Activated CD8-positive, alpha-beta T cell treated with anti-CD3 and anti-CD28 coated beads for 36 hours (primary cell): ENCODE measurements at places on chromosomes 3 and 15. TPM values are rescaled to one million over a fixed set of nuclear protein-coding genes. Genes with fewer than 3 reads are reported as not detected.

DNA sequence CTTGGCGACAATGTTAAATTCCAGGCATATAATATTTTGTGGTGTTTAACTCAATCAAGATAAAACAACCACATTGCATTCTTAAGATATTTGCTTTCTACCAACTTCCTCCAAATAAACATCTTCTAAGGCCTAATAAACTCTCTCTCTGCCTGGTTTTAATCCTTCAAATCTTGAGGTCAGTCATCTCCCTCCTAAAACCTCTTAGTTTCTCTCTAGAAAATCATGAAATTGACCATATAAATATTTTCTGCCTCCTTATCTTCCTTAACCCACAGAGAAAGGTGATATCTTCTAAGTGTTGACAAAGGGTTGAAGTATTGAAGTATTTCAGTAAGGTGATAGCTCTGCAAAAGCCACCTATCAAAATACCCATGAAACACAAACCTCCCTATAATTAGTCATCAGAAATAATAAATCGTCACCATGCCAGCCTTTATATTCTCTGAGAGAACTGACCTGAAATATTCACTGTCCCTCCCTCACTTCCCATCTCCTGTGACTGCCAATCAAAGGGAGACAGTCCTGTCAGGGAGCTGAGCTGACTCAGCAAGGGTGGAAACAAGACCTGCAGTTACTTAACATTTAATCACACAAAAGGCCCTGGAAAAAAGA is 1261.1 kb downstream of the ROBO1 start:
- H3K4me3 ChIP-seq: no peak overlapping the region
- H3K4me1 ChIP-seq: no peaks in the 10 kb centered on the region
- H3K27me3 ChIP-seq: no peaks in the 10 kb centered on the region
- no peak overlapping the region for H3K27ac ChIP-seq
- no peak for DNase-seq

- no peak for DNase-seq
- no peaks in the 10 kb centered on the region for H3K4me1 ChIP-seq
Observed at GRCh38 chr3:41565948-41566514, 366.7 kb downstream of the CTNNB1 start.

DNA sequence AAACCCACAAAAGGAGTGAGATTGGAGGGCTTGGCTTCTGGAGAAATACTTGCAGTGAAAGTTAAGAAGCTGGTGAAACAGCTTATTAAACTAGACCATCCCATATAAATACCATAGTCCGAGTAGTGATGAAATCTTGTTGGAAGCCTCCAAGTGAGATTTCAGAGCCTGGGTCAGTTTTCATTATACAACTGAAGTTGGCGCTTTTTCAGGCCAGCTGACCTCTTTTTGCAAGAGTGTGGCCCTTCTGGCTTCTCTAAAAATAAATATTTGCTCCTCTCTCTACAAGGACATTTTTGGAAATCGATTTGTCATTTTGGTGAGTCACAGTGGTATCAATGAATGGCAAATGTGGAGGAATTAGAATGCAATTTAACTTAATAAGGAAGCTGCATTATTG is 51.2 kb upstream of the THRB start:
- DNase-seq: no peak
- no peak overlapping the region for H3K4me3 ChIP-seq
- H3K27ac ChIP-seq: no peak overlapping the region
- H3K4me1 ChIP-seq: no peaks in the 10 kb centered on the region

DNA sequence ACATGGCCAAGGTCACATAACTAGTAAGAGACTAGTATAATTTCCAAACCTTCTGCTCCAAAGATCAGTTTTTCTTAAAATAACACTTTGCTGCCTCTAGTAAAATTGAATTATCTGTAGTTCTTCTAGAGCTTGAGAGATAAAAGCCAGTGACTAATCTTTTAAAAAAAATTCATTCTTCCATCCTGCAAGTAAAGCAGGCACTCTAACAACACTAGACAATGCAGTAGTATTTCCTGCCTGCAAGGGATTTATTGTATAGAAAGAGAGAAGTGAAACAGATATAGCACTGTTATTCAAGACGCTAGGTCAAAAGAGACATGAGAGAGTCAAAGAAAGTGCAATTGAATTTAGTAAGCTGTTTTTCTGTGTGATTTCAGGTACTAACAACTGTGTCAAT is 159.5 kb upstream of the TBC1D5 start:
- no peak overlapping the region for H3K4me3 ChIP-seq
- peaks cover 4% of the 10 kb centered on the region for H3K36me3 ChIP-seq
- H3K27me3 ChIP-seq: peaks cover 2% of the 10 kb centered on the region
- no peak overlapping the region for H3K27ac ChIP-seq

- H3K4me3 ChIP-seq: no peak overlapping the region
- H3K36me3 ChIP-seq: peaks cover 10% of the 10 kb centered on the region
- DNase-seq: peak; percentile 47
- peaks cover 7% of the 10 kb centered on the region for H3K4me1 ChIP-seq
- H3K27ac ChIP-seq: no peak overlapping the region
- H3K27me3 ChIP-seq: no peaks in the 10 kb centered on the region
Observed at GRCh38 chr3:156535162-156535627, 19.7 kb downstream of the SSR3 start.

DNA sequence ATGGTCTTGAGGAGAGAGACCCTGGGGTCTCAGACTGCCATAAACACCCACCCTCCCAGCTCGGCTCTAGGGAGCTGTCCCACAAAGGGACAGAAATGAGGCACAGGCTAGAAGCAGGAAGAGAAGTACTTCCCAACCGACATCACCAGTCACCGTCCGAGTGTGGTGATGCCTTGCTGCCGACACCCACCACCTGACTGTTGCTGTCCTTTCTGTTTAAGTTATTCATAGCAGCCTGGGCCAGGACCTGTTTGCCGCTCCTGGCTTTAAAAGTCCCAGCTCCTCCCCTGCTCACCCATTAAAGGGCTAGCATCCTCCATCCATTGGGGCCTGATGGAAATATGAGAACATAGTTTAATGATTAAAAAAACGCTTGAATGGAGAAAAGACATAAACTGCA is 13.2 kb upstream of the SPG11 start:
- peak overlapping the region; percentile 64 for H3K4me3 ChIP-seq
- peaks cover 6% of the 10 kb centered on the region for H3K36me3 ChIP-seq
- peak overlapping the region; percentile 90 for H3K27ac ChIP-seq
- no peaks in the 10 kb centered on the region for H3K27me3 ChIP-seq

GRCh38 chr3:37635251-37635650 is 226.4 kb upstream of the CTDSPL start:
- no peaks in the 10 kb centered on the region for H3K4me1 ChIP-seq
- H3K27me3 ChIP-seq: no peaks in the 10 kb centered on the region
- no peaks in the 10 kb centered on the region for H3K36me3 ChIP-seq

DNA sequence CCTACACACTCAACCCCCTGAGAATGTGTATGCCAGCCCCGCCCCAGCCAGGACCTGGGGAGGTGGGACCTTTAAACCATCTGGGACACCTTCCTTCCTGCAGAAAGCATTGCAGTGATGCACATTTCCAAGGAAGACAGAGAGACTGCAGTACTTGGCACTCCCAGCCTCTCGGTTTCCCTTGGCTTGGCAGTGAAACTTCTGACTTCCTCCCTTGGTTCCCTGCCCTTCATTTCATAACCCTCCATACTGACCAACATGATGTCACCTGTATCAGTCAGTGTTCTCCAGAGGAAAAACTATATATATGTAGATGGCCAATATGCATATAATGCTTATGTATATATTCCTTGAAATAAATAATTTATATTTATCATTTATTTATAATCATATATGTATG is 103.2 kb downstream of the SST start:
- H3K4me3 ChIP-seq: no peak overlapping the region
- H3K27ac ChIP-seq: no peak overlapping the region
- H3K27me3 ChIP-seq: peaks cover 18% of the 10 kb centered on the region
- no peak for DNase-seq
- no peaks in the 10 kb centered on the region for H3K36me3 ChIP-seq

DNA sequence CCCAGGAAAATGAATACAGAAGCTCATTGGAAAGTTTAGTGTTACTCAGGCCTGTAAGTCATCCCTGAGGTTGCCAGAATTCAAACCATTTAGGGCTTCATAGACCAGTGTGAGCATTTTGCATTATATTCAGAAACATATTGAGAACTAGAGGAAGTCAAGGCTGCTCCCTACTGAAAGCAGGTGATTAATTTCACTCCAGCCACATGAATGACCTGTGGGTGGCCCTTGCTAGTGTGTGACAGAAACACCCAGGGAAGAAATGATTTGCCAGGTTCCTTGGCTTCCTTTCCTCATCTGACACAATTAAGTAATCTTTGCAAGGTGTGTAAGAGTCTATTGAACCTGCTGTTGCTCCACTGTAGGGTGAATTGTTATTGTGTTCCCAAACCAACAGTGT is 61.8 kb downstream of the GAP43 start:
- H3K27me3 ChIP-seq: peaks cover 20% of the 10 kb centered on the region
- DNase-seq: peak; percentile 37
- H3K27ac ChIP-seq: no peak overlapping the region
- H3K36me3 ChIP-seq: no peaks in the 10 kb centered on the region
- H3K4me1 ChIP-seq: peaks cover 2% of the 10 kb centered on the region

DNA sequence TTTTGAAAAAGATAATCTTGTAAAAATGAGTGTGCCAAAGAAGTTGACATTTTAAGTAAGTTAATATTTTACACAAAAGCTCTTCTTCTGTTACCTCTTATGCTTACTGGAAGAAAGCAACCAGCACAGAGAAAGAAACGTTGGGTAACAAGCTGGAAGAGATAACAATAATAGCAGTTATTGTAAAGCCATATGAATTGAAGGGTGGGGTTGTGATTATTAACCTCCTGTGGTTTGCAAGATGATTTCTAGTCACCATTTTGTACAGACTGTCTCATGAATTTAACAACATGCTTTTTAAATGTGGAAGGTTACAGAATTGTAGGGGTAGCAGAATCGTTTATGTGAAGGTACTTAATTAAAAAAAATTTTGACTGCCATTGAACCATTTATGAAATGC is 9.2 kb downstream of the RAP2B start:
- H3K4me1 ChIP-seq: peaks cover 27% of the 10 kb centered on the region
- no peak overlapping the region for H3K27ac ChIP-seq
- DNase-seq: no peak
- no peak overlapping the region for H3K4me3 ChIP-seq
- H3K36me3 ChIP-seq: peaks cover 5% of the 10 kb centered on the region

- no peaks in the 10 kb centered on the region for H3K4me1 ChIP-seq
- no peaks in the 10 kb centered on the region for H3K27me3 ChIP-seq
- H3K36me3 ChIP-seq: no peaks in the 10 kb centered on the region
- H3K4me3 ChIP-seq: no peak overlapping the region
Observed at GRCh38 chr3:97235179-97235578, 420.8 kb downstream of the EPHA6 start.

DNA sequence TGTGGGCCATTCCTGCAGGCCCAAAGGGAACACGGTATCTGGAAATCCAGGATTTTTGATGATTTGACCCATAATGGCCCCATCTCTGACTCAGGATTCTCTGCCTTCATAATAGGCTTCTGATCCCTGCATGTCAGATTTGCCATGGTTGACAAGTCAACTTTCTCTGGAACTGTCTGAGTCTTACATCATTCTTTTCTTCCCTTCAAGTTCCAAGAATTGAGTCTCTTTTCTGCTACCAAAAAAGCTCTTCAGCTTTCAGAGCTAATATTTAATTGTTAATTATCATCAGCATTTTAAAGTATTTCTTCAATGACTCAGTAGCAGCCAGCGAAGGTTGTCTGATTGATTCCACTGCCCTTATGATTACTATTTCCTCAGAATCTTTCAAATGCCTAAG is 244.4 kb upstream of the COL8A1 start:
- H3K27me3 ChIP-seq: no peaks in the 10 kb centered on the region
- no peaks in the 10 kb centered on the region for H3K4me1 ChIP-seq
- H3K36me3 ChIP-seq: no peaks in the 10 kb centered on the region
- no peak overlapping the region for H3K4me3 ChIP-seq
- no peak for DNase-seq
- no peak overlapping the region for H3K27ac ChIP-seq

DNA sequence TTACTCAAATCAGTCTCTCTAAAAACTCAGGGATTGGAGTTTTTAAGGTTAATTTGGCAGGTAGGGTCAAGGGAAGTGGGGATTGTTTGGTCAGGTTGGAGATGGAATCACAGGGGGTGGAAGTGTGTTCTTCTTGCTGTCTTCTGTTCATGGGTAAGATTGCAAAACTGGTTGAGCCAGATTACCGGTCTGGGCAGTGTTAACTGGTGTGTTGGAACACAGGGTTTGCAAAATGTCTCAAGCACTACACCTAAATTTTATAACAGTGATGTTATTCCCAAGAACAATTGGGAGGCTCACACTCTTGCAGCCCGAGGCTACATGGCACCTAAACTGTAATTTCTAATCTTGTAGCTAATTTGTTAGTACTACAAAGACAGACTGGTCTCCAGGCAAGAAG is 425.4 kb downstream of the PLOD2 start:
- H3K27ac ChIP-seq: no peak overlapping the region

DNA sequence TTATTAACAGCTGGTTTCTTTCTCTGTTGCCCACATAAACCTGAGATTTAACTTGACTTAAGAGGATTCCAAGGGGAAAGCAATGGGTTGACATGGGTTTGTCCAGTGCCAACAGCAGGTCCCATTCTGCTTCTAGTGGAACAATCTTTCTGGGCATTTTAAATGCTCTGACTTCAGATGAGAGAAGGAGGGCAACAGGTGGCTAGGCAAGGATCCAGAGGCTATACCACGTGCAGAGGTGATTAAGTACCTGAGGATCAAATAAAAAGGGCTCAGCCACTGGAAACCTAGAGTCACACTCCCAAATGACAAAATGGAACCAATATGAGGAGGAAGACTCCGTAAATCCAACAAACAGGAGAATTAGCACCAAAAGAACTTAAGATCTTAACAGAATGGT is 28.5 kb downstream of the CMTM6 start:
- peaks cover 31% of the 10 kb centered on the region for H3K36me3 ChIP-seq
- no peak for DNase-seq
- no peaks in the 10 kb centered on the region for H3K27me3 ChIP-seq
- peaks cover 35% of the 10 kb centered on the region for H3K4me1 ChIP-seq

DNA sequence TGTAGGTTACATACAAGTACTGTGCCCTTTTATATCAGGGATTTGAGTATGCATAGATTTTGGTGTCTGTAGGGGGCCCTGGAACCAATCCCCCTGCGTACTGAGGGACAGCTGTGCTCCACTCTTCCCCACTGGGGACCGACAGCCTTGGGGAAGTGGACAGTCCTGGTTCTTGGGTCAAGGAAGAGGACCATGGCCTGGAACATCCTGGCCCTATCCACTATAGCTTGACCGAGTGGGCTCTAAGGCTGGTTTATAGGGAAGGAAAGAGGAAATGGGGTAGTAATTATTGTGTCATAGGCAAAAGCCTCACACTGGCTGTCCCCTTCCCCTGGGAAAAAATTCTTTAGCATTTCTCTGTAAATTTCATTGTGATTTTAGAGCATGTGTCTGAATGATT is 49.5 kb downstream of the CRTC3 start:
- H3K36me3 ChIP-seq: peaks cover 22% of the 10 kb centered on the region
- H3K27me3 ChIP-seq: no peaks in the 10 kb centered on the region
- H3K27ac ChIP-seq: no peak overlapping the region
- H3K4me3 ChIP-seq: no peak overlapping the region
- peaks cover 63% of the 10 kb centered on the region for H3K4me1 ChIP-seq

- peaks cover 2% of the 10 kb centered on the region for H3K27me3 ChIP-seq
- H3K27ac ChIP-seq: no peak overlapping the region
- no peak overlapping the region for H3K4me3 ChIP-seq
- peak; percentile 19 for DNase-seq
Observed at GRCh38 chr3:194346621-194347020, 4.5 kb downstream of the CPN2 start.

- no peak overlapping the region for H3K4me3 ChIP-seq
- peaks cover 6% of the 10 kb centered on the region for H3K27me3 ChIP-seq
- no peaks in the 10 kb centered on the region for H3K4me1 ChIP-seq
- no peak overlapping the region for H3K27ac ChIP-seq
- no peak for DNase-seq
- H3K36me3 ChIP-seq: no peaks in the 10 kb centered on the region
Observed at GRCh38 chr3:17830788-17831187, 88.4 kb upstream of the TBC1D5 start.

The FAM98B gene
- total RNA-seq: 51.0 TPM

The TMPRSS7 gene
- total RNA-seq: not detected

The ADAMTSL3 gene
- not detected for total RNA-seq

The NEK11 gene
- 1.6 TPM for total RNA-seq
